ENCODE measurements at places on chromosomes 1 and 21.

GRCh38 chr21:24023402-24023801 lies 1583.9 kb downstream of the MRPL39 start:
- DNase-seq, result no peak

GRCh38 chr1:26408604-26409003 lies 2.0 kb upstream of the LIN28A start:
- DNase-seq, result peak; percentile 47

DNA sequence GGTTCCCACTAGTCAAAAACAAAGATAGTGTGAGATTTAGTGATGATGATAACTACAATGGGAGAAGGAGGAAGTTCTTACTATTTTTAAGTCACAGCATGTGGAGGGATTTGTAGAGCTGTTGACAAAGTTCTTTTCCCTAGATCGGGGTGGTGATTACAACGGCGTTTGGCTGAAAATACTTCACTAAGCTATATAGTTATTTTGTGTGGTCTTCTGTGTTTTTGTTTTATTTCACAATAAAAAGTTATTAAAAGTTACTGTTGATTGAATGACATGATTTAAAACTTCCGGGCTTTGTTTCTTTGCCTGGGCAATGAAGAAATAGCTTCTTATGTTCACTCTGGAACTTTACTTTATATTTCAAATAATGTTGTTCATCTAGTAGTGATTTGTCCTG lies 47.3 kb upstream of the SSX2IP start:
- no peak for DNase-seq

- no peak for DNase-seq
These were observed 52.7 kb downstream of the LPAR3 start for GRCh38 chr1:84840346-84840745.

GRCh38 chr1:155011004-155011416 lies 8.4 kb downstream of the ZBTB7B start:
- DNase-seq, result no peak

Data from HFF-Myc (cell line).